Activated naive CD4-positive, alpha-beta T cell treated with anti-CD3 and anti-CD28 coated beads for 36 hours (primary cell): ENCODE measurements at places on chromosomes 7 and 10. TPM values are rescaled to one million over a fixed set of nuclear protein-coding genes. Genes with fewer than 3 reads are reported as not detected.
A peak's percentile ranks its signal among the peaks of the same experiment; 100 is the strongest.

CCDC71L gene
- total RNA-seq, result 12.7 TPM

PRLHR gene
- not detected for total RNA-seq

PCLO gene
- not detected for total RNA-seq

GRCh38 chr7:37342688-37343471 is 105.8 kb downstream of the ELMO1 start:
- peak overlapping the region; percentile 97 for H3K27ac ChIP-seq
- peak; percentile 86 for DNase-seq
- peaks cover 43% of the 10 kb centered on the region for H3K36me3 ChIP-seq
- no peaks in the 10 kb centered on the region for H3K27me3 ChIP-seq

DNA sequence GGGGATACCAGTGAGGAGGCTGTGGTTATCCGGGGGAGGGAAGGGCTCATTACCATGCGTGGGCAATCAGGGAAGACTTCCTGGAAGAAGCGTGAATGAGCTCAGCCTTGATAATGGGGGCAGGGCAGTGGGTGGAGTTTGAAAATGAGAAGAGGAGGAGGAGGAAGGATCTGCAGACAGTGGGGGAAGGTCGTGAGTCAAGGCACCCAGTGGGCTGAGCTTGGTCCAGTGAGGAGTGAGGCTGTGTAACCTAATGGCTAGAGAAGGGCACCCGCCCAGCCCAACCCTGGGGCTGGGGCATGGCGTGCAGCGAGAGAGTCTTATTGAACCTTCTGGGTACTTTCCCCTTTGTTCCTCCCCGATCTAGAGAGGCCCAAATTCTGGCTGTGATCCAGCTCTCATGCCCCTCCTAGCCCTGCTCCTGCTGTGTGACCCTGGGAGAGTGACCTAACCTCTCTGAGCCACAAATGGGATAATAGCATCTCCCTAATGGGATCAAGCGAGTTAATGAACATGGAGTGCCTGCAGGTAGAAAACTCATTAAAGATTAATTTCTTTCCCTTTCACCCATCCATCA is 31.5 kb downstream of the CLIP2 start:
- no peaks in the 10 kb centered on the region for H3K27me3 ChIP-seq
- H3K27ac ChIP-seq, result no peak overlapping the region
- H3K36me3 ChIP-seq, result no peaks in the 10 kb centered on the region
- no peak overlapping the region for H3K4me3 ChIP-seq
- no peaks in the 10 kb centered on the region for H3K4me1 ChIP-seq

SEMA3D gene
- not detected for total RNA-seq

DNA sequence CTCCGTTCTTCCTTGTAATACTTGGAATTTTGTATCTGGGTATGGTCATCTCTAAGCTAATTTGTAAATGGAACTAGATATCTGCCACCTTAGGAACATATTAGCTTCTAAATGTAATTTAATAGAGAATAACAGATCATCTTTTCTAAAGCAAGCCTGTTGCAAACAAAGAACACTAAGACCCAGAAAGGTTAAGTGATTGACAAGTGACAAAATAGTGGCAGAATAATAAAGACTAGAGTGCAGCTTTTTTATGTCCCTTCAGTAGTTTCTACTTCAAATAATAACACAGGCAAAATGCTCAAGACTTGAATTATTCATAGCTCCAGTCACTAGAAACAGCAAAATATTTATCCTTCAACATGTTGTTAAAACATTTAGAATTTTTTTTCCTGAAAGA is 91.7 kb downstream of the MET start:
- DNase-seq, result no peak
- no peak overlapping the region for H3K27ac ChIP-seq
- peaks cover 16% of the 10 kb centered on the region for H3K27me3 ChIP-seq
- H3K36me3 ChIP-seq, result no peaks in the 10 kb centered on the region

GRCh38 chr10:128566361-128566968 is 440.2 kb upstream of the MKI67 start:
- H3K27me3 ChIP-seq, result peaks cover 2% of the 10 kb centered on the region
- no peaks in the 10 kb centered on the region for H3K36me3 ChIP-seq
- no peak overlapping the region for H3K27ac ChIP-seq
- no peaks in the 10 kb centered on the region for H3K4me1 ChIP-seq
- H3K4me3 ChIP-seq, result no peak overlapping the region

GRCh38 chr7:41336981-41337380 is 365.9 kb downstream of the INHBA start:
- H3K27me3 ChIP-seq, result peaks cover 2% of the 10 kb centered on the region
- no peak for DNase-seq
- H3K36me3 ChIP-seq, result no peaks in the 10 kb centered on the region

MPP7 gene
- total RNA-seq, result 25.4 TPM

FBXO24 gene
- 1.5 TPM for total RNA-seq

DNA sequence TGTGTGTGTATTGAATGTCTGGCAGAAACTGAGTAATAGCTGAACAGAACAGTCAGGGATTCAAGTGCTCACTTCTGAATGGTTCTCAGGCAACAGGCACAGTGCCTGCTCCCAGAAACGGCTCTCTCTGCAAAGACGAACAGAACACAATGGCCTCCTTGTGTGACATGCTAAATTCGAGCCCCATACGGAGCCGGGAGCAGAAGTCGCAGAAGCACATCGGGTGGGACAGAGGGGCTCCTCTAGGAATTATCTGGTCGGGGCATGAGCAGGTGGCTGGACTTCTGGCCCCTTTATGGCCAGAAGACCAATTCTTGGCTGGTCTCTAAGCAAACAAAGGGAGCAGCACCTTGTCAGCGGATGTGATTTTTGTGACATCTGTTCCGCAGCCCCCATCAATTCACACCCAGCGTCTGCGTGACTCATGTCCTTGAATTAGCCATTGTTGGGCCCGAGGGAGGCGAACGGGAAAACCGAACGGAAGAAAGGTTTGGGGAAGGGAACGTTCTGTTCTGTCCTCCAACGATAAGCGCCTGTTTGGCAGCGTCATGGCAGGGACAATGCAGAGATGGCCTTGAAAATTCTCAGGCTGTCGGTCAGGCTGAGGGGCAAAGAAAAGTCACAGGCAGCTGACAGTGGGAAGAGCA is 47.3 kb upstream of the NPTX2 start:
- DNase-seq, result no peak
- H3K36me3 ChIP-seq, result no peaks in the 10 kb centered on the region
- no peaks in the 10 kb centered on the region for H3K4me1 ChIP-seq
- peaks cover 12% of the 10 kb centered on the region for H3K27me3 ChIP-seq
- H3K27ac ChIP-seq, result no peak overlapping the region

GRCh38 chr7:151342811-151343210 is 1.2 kb downstream of the NUB1 start:
- peaks cover 9% of the 10 kb centered on the region for H3K36me3 ChIP-seq
- H3K4me1 ChIP-seq, result peaks cover 50% of the 10 kb centered on the region
- no peaks in the 10 kb centered on the region for H3K27me3 ChIP-seq

DNA sequence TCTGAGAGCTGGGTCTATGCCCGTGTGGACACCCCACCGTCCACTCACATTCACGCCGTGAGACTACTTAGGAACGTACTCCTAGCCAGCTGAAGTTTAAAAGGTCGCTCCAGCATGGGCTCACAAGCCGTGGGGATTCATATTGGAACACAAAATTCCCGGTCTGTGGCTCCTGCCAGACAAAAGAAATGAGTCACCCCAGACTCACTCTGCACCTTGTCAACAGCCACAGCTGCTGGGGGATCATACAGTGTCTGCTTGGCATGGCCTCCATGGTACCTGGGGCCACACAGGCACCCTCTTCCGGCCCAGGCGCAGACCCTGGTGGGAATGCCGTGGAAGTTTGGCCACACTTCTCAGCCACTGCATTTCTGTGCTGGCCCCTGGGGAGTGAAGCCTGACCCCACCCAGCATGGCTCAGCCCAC is 228.4 kb downstream of the DNAJB6 start:
- H3K4me1 ChIP-seq, result peaks cover 16% of the 10 kb centered on the region
- H3K4me3 ChIP-seq, result no peak overlapping the region
- no peaks in the 10 kb centered on the region for H3K27me3 ChIP-seq
- H3K27ac ChIP-seq, result no peak overlapping the region
- H3K36me3 ChIP-seq, result no peaks in the 10 kb centered on the region

ASAH2 gene
- total RNA-seq, result 5.0 TPM

DNA sequence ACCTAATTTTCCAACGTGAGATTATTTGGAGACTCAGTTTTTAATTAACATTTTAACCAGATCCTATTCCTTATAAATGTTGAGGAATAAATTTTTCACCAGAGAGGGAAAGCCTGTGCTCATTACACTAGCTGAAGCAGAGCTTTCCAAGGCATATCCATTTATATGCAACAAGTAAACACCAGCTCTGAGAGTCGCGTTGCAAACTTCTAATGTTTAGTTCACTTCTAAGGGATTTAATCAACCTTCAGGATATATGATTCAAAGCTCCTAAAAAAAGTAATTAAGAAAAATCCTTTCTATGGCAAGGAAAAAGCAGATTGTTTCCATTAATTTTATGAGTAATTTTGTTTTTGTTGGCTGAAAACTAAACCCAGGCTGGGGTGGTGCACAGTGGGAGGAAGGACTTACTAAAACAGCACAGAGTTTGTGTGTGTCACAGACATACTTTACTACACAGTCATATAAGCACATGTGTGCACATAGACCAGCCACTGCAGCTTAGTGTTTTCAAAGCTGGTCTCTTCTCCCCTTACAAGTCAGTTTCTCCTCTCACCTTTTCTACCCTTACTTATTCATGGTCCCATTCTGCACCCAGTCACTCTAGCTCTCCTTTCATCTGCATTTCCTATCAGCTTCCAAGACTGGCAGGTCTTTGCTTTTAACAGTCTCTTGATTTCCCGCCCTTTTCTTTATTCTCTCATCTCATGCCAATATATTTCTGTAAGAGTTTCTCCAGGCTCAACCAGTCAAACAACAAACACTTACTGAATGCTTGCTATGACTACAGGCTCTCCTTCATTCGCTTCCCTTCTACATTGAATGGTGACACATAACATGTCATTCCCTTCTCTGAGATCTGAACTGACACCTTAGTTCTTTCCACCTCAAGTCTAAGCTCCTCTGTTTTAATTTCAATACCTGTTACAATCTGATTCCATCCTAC is 81.1 kb upstream of the FZD1 start:
- no peaks in the 10 kb centered on the region for H3K36me3 ChIP-seq
- no peak for DNase-seq
- no peak overlapping the region for H3K4me3 ChIP-seq
- H3K27me3 ChIP-seq, result peaks cover 9% of the 10 kb centered on the region

DNA sequence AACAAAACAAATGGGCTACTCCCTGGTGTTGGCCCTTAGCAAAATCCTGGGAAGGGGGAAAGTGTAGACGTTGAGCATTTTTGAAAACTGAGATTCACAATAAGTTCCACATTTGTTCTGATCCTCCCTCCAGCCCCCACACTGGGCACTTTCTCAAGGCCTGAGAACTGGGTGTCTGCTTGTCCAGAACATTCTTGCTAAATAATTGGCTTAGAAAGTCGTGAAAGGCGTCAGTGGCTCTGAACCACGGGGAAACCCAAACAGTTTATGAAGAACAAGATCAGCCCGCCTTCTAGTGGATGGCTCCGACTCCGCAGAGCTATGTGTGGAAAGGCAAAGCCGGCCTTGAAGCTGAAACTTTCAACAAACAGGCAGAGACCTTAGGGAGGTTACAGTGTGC is 370.1 kb downstream of the PRPF18 start:
- no peaks in the 10 kb centered on the region for H3K36me3 ChIP-seq
- DNase-seq, result no peak
- no peak overlapping the region for H3K4me3 ChIP-seq

GRCh38 chr7:45975847-45976484 is 54.9 kb upstream of the IGFBP3 start:
- no peak overlapping the region for H3K27ac ChIP-seq
- peaks cover 17% of the 10 kb centered on the region for H3K36me3 ChIP-seq
